CD4-positive, CD25-positive, alpha-beta regulatory T cell (primary cell): ENCODE measurements at places on chromosomes 1 and 21. TPM values are rescaled to one million over a fixed set of nuclear protein-coding genes. Genes with fewer than 3 reads are reported as not detected.

The RGS13 gene
- polyA plus RNA-seq = not detected

The KRTAP12-2 gene
- not detected for polyA plus RNA-seq

DNA sequence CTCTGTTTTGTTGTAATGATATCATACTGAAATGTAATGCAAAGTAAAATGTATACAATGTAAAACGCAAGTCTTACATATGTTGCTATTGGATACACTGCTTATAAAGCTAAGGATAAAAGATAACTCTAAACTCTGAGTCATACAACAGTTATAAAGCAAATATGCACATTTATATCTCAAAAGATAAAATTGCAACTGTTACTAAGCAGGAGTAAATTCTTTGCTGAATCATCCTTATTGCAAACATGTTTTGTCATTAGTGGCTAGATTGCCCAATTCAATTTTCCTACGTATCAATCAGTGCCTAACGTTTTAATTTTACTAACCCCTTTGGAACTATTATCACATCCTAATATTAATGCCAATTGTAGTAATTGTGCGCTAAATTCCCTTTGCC is 762.9 kb downstream of the LTN1 start:
- no peak for DNase-seq

DNA sequence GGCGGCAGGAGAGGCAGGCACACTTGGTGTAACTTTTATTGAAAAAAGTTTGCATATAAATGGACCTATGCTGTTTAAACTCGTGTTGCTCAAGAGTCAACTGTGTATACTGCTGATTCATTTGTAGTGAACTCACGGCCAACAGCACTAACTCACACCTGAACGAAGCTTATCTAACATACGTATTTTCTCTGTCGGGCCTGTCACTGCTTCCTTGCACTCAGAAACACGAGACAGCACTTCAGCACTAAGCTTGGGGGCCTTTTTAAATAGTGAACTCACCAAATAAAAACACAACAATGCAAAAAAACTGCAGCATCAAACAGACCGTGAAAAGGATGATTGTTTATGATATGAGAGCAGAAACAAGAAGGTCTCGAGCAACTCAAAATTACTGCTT is 58.9 kb upstream of the NEK2 start:
- no peak for DNase-seq

GRCh38 chr1:166605137-166605536 is 234.1 kb upstream of the POGK start:
- DNase-seq = no peak

The NHLH1 gene
- polyA plus RNA-seq = not detected

DNA sequence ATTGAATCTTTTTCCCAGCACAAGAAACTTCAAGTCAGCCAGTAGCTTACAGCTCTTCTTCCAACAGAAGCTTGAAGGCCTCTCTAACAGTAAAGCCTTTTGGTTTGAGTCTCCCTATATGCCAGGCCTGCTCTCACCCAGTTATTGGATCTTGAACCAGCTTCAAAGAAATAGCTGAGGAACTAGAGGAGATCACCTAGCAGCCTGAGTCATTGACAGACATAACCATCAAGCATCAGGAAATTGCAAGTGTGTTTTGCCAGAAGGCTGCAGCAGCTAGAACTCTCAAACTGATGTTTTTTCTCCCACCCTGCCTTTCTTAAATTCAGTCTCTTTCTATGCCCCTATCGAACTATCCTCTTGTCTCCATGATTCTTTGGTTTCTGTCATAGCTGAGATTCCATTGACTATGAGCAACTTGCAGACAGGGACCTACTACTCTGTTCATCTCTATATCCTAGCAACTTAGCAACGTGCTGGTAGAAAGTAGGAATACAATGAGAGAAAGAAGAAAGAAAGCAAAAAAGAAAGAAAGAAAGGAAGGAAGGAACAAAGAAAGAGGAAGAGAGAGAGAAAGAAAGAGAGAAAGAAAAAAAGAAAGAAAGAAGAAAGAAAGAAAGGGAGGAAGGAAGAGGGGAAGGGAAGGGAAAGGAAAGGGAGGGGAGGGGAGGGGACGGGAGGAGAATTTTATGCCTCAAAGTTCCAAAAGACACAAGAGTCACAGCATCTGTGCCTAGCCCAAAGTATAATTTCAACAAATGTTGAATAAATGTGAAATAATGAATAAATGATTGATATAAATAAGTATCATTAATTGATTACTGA is 60.0 kb upstream of the FGGY start:
- DNase-seq = no peak
